ENCODE measurements at places on chromosomes 12 and 14.

DNA sequence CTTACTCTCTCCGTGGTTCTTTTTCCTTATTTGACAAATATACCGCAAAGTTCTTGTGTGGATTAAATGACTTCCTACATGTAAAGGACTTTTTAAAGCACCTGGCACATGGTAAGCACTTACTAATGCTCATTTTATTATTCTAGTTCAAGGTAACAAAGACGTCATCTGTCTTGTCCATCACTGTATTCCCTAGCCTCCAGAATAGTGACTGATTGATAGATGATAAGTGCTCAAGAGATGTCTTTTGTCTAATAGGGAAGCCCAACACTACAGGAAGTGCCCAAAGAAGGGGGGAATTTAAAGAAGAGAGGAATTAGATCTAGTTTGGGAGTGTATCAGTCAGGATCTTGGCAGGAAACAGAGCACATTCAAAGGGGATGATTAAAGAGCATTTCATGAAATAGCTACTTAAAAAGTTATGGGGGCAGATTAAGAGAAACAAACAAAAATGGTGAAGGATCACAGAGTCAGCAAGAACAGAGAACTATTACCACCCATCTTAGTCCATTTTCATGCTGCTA is 151.9 kb downstream of the GXYLT1 start:
- DNase-seq = no peak

- DNase-seq = no peak
Measured at GRCh38 chr12:131383741-131384543, 326.9 kb upstream of the SFSWAP start.

GRCh38 chr14:72906316-72906715 is 12.4 kb upstream of the DPF3 start:
- DNase-seq = no peak

DNA sequence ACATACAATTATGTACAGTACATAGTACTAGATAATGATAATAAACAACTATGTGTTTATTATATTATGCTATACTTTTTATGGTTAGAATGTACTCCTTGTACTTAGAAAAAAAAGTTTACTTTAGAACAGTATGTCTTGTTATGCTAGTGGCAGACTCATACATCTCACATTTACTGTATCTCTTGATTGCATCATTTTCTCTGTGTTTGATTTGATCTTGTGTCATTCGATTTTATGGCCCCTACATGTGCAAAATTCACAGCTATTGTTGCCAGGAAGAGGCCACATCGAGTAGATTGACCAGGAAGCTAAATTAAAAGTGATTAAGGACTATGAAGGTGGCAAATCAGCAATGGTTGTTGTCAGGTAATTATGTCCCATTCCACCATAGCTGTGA is 153.0 kb downstream of the PCNX1 start:
- DNase-seq = no peak

DNA sequence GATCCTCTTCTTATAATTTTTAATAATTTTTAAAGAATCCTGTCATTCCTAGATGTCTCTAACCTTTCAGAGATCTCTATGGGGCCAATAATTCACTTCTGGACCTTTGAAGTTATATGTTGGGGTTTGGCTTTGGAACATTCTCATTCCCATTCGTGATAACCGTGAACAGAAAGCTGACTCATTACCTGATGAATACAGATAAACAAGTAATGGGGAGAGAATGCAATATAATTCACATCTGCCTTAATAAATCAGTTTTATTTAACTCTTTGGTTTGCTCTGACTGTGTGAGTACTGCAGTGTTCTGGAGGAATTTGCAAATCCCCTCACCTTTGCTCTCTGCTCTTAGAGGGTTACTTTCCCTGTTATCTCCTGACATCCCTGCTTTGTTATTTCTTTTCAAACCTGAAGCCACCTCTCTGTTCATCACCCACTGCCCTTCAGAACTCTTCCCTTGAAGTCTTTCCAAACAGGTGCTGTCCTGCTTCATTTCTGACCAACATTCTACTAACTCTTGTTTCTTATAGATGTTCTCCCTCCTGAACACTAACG is 79.6 kb upstream of the SLC38A2 start:
- DNase-seq = no peak

DNA sequence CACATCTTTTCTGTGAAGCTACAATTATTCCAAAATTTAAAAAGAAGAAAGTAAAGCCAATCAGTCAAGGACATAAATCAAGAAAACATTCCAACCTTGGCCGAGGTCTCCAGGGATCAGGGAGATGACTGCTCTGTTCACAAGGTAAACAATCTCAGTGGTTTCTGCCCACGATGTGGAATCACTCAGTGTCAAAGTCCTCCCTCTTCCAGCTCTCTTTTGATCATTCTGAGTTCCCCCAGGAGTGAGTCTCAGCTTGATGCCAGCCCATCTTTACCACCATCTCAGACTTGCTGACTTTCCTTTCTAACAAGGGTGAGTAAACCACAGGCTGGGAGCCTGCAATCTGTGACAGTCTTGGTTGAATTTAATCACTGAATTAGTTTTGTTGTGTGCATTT is 4.8 kb upstream of the SERPINA9 start:
- no peak for DNase-seq

- no peak for DNase-seq
Measured at GRCh38 chr14:75310295-75311111, 31.9 kb downstream of the FOS start.

GRCh38 chr14:42929806-42930480 is 1323.3 kb downstream of the LRFN5 start:
- DNase-seq = peak; percentile 76

DNA sequence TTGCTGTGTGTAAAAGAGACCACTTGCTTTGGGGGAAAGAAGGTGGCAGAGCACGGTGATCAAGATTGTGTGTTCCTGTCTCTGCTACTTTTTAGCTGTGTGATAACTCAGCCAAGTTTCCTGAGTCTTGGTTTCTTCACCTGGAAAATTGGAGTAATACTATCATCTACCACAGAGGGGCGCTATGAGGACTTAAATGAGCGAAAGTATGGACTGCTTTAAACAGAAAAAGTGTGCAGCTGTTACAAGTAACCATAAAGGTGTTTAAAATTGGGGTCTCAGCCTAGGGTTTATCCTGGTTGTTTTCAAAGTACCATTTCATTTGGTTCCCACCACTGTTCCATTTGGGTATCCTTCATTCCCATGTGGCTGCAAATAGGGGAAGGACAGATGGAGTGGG is 65.9 kb upstream of the WSCD2 start:
- DNase-seq = no peak

GRCh38 chr12:4115570-4115969 is 158.0 kb upstream of the CCND2 start:
- DNase-seq = no peak

DNA sequence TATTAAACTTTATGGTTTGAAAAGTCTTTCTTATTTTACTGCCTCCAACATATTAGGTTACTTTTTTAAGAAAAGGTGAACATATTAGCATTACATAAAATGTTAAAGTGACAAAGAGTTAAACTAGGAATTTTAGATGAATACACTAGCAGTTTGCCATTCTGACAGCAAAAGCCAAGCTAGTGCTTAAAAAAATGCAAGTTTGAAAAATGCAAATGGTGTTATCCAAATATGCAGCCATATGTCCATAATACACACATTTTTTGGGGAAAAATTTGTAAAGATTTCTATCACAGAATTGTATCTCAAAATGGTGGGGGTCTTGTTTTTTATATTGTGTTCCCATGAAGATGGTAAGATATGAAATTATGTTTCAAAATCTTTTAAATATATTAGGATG is 466.1 kb downstream of the FOXG1 start:
- DNase-seq = no peak

- no peak for DNase-seq
Measured at GRCh38 chr12:77488041-77488620, 342.6 kb upstream of the NAV3 start.

- DNase-seq = no peak
Measured at GRCh38 chr12:24293549-24293948, 344.1 kb upstream of the SOX5 start.

GRCh38 chr12:52005903-52006703 is 643 bp upstream of the TAMALIN start:
- DNase-seq = no peak

DNA sequence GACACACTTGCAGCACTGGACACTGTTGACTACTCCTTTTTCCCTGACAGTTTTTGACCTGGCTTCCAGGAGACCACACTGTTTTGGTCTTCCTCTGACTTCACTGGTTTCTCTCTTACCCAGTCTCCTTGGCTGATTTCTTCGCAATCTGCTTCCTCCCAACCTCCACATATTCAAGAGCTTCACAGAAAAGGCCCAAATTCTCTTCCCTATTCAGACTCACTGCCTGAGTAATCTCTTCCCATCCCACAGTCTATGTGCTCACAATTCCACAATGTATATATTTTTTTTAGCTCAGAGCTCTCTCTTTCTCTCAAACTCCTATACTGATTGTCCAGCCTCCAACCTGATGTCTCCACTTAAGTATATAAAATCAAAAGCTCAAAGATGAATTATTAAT is 115.4 kb downstream of the SINHCAF start:
- DNase-seq = no peak
